Stimulated activated CD8-positive, alpha-beta memory T cell treated with anti-CD3 and anti-CD28 coated beads, Interleukin-7, amount 100 ng/mL, for 1 hour (primary cell): ENCODE measurements at places on chromosomes 3 and 15.

DNA sequence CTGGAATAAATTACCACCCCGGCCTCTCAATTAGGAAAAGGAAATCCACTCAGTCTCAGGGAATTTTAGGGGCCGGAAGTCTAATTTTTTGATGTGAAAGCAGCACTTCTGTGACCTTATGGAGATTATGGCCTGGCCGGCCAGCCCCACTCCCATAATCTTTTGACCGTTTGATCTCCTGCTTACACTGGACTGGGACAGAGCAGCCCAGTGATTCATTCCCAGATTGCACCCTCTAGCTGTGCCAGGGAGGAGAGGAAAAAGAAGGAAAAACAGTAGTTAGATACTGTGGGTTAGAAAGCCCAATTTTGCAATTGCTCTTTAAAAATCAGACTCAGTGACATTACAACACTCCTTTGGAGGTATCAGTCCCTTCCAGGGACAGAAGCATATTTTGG lies 32.4 kb downstream of the GJD2 start:
- DNase-seq: no peak

DNA sequence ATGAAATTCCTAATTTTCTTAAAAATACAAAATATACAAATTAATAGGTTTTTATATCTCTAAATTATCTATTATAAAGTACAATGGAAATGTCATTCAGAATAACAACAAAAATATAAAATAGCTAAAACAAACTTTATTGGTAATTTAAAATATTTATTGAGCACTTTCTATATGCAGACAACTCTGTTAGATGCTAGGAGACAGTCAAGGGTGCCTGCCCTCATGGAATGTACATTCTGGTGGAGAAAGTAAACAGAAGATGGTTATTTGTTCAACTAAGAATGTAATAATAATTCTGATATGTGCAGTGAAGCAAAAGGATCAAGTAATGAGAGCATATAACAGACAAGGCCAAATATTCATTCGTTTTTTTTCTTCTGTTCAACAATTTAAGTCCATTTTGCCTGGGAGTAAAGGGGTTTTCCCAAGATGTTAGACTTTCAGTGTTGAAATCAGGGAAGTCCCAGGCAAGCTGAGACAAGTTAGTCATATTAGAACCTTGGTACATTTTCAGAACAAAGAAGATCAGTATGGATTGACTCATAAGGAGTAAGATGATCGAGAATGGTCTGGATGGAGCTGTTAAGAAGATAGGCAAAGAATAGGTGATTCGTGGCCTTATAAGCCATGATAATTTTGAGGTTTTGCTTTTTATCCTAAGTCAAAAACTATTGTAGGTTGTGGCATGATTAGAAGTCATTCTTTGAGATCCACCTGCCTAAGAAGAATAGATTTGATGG lies 150.2 kb upstream of the MLF1 start:
- no peak for DNase-seq

GRCh38 chr3:6697285-6697684 lies 163.6 kb upstream of the GRM7 start:
- DNase-seq: no peak

GRCh38 chr3:157477441-157477840 lies 25.8 kb downstream of the VEPH1 start:
- no peak for DNase-seq

- no peak for DNase-seq
These were observed 515.1 kb downstream of the GABRG3 start for GRCh38 chr15:27486051-27486450.

DNA sequence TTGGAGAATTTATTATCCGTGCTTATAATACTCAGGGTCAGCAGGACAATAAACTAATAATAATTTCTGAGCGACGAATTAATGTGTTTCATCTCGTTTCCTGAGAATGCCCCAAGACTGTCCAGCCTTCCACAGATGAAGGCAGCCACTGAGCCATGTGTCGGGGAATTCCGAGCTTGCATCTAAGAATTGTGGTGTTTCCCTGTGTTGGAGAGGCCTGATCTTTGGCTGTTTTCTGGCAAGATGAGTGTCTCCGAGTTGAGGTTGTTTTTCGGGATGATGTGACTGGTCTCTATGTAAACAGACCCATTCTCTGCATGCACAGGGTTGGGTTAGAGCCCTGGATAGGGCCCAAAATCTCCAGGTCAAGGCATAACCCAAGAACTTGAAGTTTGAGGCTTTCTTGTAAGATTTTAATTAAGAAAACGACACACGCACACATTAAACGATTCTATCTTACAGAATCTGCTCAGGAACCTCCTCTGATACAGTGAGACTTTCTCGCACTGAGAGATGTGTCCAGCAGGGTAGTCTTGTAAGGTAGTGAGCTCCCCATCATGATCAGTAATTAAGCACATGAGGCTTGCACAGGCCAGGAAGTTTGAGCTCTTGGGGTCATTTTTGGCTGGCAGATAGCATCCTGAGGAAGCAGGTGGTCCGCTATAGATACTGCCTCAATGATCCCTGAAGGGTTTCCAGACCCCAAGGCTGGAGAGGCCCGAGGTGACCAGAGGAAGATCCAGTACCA lies 14.4 kb downstream of the FGD5 start:
- DNase-seq: no peak

DNA sequence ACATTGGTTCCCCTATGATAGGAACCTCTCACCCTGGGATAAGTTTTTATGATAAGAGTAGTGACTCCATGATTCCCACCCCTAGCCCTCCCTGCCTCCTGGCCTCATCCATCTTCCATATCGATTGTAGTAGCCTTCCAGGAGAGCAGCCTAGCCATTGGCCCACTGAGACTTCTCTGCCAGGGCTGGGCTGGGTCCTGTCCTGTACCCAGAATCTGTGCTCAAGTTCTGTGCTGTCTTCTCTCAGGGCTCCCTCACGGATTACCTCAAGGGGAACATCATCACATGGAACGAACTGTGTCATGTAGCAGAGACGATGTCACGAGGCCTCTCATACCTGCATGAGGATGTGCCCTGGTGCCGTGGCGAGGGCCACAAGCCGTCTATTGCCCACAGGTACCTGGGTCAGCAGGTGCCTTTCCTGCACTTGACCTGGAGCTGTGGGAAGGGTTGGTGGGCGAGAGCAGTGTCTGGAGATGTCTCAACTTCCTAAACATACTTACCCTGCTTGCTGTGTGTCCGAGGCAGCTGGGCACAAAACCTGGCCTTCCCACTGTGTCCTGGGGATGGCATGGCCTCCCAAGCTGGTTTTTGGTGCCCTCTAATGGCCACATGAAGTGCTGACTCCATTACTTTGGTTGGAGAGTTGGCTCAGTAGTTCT lies 16.6 kb upstream of the EXOG start:
- no peak for DNase-seq

DNA sequence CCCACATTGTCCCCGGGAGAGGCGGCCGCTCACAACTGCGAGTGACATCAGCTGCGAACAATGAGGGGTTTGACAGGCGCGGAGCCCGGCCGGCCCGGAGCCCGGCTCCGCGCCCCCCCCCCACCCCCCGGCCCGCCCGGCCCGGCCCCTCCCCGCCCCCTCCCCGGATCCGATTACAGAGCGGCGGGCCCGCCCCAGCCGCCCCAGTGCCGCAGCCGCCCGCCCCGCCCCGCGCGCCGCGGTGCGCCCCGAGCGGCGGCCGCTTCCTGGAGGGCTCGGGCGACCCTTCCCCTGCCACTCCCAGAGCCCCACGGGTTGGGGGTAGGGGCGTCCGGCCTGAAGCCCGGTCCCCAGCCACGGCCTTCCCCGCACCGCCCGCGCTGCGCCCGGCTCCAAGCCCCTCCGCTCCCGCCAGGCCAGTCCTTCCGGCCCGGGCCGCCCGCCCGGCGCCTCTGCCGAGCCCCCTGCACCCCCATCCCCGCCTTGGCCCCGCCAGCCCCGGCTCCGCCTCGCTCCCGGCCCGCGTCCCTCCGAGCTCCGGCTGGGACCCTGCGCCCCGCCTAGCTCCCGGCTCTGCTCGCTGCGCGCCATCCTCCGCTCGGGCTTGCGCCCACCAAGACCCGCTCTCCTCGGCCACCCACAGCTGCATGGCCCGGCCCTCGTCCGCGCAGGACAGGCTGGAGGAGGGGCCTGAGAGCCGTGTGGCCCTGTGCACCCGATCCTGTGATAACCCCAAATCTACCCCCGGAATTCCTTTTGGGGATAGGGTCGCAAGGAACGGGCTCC lies at the start of gene PCBP4:
PCBP4 (minus strand) TSS at position 71 of the 786 bp plus-strand sequence. CDS start 6,214 bp downstream, outside the sequence.
- DNase-seq: no peak

- no peak for DNase-seq
These were observed 196.0 kb downstream of the SUCLG2 start for GRCh38 chr3:67458408-67458807.

GRCh38 chr15:62187910-62188309 lies 22.8 kb upstream of the C2CD4B start:
- DNase-seq: no peak

DNA sequence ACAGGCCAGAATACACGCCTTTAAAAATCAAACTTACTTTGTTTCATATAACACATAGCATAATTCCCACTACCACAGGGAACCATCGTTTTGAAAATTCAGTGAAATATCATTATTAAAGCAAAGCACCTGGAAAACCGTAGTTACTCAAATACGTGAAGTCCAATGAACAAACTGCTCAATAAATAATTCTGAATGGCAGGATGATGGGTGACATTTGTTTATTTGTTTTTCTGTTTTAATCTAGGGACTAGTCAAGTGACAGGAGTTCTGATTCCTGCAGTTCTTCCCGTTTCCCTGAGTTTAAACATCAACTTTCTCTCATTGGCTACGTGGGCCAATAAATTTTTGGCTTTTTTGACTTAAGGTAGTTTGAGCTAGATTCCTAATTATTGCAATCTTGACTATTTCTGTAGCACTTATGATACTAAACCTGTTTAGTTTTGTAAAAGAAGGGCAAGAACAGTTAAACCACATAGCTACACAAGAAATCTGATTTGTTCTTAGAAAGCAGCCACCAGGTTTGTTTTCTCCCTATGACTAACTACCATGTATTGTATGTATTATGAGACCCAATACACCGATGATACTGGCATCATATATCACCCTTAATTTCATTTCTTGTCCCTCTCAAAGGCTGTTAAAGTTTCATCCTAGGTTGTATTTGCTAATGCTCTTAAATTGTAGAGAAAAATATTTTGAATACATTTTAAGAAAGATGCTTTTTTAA lies 411.2 kb downstream of the SHQ1 start:
- no peak for DNase-seq

DNA sequence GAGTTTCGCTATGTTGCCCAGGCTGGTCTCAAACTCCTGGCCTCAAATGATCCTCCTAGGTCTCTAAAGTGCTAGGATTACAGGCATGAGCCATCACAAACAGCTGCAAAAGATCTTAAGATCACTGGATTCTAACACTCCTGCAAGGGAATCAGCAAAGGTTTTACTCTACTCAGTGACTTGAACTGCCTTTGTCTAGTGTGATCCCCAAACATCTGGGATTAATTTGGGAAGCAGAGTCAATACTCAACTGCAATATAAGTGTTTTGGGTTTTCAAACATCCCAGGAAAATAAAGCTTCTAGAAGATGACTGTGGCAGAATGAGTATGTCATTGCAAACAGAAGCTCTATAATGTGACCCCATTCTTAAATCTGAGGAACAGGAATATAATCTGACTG lies 7.2 kb downstream of the SPG21 start:
- no peak for DNase-seq

DNA sequence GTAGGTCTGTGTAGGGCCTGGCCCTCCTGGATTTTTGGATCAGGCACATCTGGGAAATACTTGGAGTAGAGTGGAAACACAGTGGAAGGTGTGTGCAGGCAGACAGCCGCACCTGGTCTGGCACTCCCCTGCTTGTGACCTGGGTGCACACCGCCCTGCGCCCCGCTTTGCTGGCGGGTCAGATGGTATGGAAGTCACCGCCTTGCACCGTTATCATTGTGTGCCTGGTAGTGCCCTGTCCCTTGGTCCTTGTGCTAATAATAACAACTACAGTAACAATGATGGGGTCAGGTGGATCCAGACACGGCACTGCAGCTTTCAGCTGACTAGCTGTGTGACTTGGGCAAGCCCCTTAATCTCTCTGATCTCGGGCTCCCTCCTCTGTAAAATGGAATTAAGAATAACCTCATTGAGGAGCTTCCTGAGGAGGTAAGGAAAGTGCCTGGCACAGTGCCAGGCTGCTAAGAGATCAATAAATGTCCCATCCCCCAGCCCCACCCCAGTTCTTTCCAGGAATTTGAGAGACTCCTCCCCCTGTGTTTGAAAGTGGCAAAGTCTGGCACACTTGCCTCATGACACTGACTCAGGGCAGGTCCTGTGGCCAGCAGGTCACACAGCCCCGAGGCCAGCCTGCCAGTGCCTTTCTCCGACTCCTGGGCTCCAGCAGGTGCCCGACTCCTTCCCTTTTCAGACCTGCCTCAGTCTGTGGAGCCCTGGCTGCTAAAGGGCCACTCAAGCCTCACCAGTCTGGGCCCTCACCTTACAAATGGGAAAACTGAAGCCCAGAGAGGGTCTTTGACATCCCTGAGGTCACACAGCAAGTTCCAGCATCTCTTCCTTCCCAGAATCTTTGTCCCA lies 9.8 kb downstream of the ISG20 start:
- DNase-seq: no peak

DNA sequence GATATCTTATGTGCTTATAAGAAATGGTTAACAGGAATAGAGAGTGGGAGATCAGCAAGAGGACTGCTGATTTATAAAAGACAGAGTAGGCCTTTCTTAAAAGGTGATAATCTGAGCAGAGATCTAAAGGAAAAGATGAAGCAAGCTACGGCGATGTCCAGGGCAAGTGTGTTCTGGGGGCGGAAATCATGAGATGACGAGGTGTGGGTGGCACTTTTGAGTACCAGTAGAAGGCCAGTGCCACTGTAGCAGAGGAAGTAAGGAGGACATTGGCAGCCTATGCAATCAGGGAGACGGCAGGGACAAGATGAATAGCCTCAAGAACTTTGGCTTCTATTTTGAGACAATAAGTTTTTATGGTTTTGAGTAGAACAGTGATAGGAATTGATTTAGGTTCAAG lies 492.4 kb downstream of the FHIT start:
- DNase-seq: no peak

- DNase-seq: no peak
These were observed 11.2 kb downstream of the CDCP1 start for GRCh38 chr3:45134758-45135521.

DNA sequence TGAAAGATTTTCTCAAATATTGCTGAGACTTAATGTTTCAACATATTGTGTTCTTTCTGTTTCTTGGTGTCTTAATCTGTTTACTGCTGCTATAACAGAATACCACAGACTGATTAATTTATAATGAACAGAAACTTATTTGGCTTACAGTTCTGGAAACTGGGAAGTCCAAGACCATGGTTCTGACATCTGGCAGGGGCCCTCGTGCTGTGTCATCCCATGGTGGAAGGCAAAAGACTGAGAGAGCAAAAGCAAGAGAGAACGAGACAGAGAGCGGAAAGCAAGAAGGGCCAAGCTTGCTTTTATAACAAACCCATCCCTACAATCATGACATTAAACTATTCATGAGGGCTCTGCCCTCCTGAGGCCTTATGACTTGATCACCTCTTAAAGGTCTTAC lies 88.7 kb downstream of the ARNT2 start:
- no peak for DNase-seq

- no peak for DNase-seq
These were observed 522.5 kb upstream of the AGTR1 start for GRCh38 chr3:148175214-148175613.

GRCh38 chr3:42078677-42079076 lies 12.5 kb upstream of the TRAK1 start:
- no peak for DNase-seq

- no peak for DNase-seq
These were observed 174.4 kb upstream of the LINGO1 start for GRCh38 chr15:77807115-77807514.
